HepG2 (cell line): ENCODE measurements at places on chromosomes 7 and 10.
A peak's percentile ranks its signal among the peaks of the same experiment; 100 is the strongest.

DNA sequence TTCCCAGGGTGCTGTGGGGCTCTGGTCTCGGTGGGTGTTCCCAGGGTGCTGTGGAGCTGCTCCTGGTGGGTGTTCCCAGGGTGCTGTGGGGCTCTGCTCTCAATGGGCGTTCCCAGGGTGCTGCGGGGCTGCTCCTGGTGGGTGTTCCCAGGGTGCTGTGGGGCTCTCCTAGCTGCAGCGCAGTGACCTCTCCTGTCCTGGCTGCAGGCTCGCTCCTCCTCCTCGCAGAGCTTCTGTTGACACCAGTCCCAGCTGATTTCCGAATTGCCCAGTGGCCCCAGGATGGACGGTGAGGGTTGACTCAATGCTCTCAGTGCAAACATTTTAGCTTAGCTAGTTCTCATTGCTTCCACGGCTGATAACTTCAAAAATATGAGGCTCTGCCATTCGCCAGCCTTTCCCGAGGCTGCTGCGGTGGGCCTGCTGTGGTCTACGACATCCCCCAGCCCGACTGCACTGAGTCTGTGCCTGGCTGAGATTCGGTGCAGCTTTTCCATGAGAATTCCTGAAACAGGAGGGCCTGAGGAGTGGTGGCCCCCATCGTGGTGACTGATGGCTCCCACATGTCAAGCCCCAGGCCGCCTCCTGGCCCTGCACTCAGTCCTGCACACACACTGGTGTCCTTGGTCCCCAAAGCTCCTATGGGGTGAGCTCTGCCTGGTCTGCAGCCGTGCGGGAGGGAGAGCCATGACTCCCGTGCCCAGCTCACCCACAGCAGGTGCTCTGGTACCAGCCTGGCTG, 58.3 kb upstream of the NKX6-2 start:
- H3K4me3 ChIP-seq, result no peak overlapping the region
- no peaks in the 10 kb centered on the region for H3K36me3 ChIP-seq
- peaks cover 9% of the 10 kb centered on the region; the same call in 1 of the 2 replicates for H3K4me1 ChIP-seq
- no peak for DNase-seq
- H3K27me3 ChIP-seq, result peaks cover 11% of the 10 kb centered on the region

DNA sequence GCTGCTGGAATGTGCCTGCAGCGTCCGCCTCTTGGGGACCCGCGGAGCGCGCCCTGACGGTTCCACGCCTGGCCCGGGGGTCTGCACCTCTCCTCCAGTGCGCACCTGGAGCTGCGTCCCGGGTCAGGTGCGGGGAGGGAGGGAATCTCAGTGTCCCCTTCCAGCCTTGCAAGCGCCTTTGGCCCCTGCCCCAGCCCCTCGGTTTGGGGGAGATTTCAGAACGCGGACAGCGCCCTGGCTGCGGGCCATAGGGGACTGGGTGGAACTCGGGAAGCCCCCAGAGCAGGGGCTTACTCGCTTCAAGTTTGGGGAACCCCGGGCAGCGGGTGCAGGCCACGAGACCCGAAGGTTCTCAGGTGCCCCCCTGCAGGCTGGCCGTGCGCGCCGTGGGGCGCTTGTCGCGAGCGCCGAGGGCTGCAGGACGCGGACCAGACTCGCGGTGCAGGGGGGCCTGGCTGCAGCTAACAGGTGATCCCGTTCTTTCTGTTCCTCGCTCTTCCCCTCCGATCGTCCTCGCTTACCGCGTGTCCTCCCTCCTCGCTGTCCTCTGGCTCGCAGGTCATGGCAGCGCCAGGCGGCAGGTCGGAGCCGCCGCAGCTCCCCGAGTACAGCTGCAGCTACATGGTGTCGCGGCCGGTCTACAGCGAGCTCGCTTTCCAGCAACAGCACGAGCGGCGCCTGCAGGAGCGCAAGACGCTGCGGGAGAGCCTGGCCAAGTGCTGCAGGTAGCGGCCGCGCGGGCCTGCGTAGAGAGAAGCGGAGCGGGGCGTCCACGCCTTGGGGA, 645 bp downstream of the SLC26A4 start:
- H3K27me3 ChIP-seq, result peaks cover 9% of the 10 kb centered on the region
- no peak overlapping the region for H3K27ac ChIP-seq
- H3K4me1 ChIP-seq, result peaks cover 17% of the 10 kb centered on the region
- H3K4me3 ChIP-seq, result peak overlapping the region; percentile 65
- DNase-seq, result peak; percentile 37
- H3K36me3 ChIP-seq, result no peaks in the 10 kb centered on the region

DNA sequence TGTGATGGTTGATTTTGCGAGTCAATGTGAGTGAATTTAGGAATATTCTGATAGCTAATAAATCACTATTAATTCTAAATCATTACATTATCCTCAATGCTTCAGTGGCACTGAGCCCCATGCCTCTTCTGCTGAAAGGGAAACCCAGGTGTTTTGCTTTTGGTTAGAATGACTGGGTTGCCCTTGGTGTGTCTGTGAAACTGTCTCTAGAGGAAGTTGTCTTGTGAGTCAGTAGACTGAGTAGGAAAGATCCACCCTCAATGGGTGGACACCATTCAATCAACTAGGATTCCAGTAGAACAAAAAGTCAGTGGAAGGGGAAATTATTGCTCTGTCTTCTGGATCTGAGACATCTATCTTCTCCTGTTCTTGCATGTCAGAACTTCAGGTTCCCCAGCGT, 472.4 kb downstream of the ANKRD7 start:
- no peak overlapping the region for H3K4me3 ChIP-seq
- H3K4me1 ChIP-seq, result no peaks in the 10 kb centered on the region
- H3K36me3 ChIP-seq, result no peaks in the 10 kb centered on the region

GRCh38 chr10:28492116-28492920, 40.6 kb upstream of the WAC start:
- no peaks in the 10 kb centered on the region for H3K36me3 ChIP-seq
- no peak overlapping the region for H3K4me3 ChIP-seq
- peaks cover 11% of the 10 kb centered on the region for H3K4me1 ChIP-seq
- DNase-seq, result no peak
- no peak overlapping the region for H3K27ac ChIP-seq

GRCh38 chr7:97771576-97771975, 39.7 kb downstream of the TAC1 start:
- DNase-seq, result no peak
- H3K4me3 ChIP-seq, result no peak overlapping the region
- H3K27ac ChIP-seq, result no peak overlapping the region

DNA sequence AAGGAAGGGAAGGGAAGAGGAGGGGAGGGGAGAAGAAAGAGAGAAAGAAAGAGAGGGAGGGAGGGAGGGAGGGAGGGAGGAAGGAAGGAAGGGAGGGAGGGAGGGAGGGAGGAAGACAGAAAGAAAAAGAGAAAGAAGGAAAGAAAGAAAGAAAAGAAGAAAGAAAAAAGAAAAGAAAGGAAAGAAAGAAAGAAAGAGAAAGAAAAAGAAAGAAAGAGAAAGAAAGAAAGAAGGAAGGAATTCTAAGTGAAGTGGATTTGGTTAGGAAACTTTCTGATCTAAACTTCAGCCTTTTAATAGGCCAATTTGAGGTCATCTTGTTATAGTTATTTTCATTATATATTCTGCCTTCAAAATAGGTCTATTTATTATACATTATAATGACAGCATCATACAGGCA, 4.3 kb downstream of the CAV2 start:
- no peaks in the 10 kb centered on the region for H3K36me3 ChIP-seq
- H3K27ac ChIP-seq, result no peak overlapping the region
- H3K4me1 ChIP-seq, result peaks cover 10% of the 10 kb centered on the region; the same call in 1 of the 2 replicates
- no peak overlapping the region for H3K4me3 ChIP-seq
- H3K27me3 ChIP-seq, result peaks cover 23% of the 10 kb centered on the region
- no peak for DNase-seq

GRCh38 chr10:78831461-78831860, 237.3 kb upstream of the ZMIZ1 start:
- H3K36me3 ChIP-seq, result no peaks in the 10 kb centered on the region
- H3K27ac ChIP-seq, result no peak overlapping the region
- H3K4me3 ChIP-seq, result no peak overlapping the region

DNA sequence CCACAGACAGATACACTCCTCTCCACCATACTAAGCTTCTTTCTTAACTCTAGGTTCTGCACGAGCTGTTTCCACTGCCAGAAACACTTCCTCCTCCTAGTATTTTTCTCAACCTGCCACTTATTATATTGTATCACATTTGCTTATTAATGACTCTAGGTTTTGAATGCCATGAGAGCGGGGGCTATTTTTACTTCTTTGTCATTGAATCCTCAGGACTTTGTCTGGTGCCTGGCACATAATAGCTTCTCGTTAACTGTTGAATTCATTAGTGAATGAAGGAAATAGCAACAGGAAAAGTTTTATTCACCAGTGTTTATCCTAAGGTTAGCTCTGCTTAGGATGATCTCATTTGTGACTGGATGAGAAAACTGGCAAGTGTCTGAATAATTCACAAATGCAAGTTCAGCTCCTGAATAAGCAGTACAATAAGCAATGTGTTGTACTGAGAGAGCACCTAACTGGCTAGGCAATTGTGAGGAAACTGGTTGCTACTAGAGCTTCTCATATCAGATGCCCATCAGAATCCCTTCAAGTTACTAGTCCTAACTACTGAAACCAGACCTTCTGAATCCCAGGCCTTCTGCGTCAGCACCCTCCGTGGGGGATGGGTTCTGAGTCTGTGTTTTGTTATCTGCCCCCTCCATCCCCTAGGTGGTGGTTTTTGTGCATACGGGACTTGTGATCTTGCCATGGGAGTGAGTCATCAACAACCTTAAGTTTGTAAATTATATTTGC, 92.7 kb downstream of the LSMEM1 start:
- peaks cover 29% of the 10 kb centered on the region for H3K4me1 ChIP-seq
- no peak overlapping the region for H3K4me3 ChIP-seq
- no peaks in the 10 kb centered on the region for H3K36me3 ChIP-seq
- DNase-seq, result no peak

GRCh38 chr10:89274928-89275327, 23.4 kb upstream of the LIPA start:
- no peak for DNase-seq
- peaks cover 32% of the 10 kb centered on the region for H3K4me1 ChIP-seq
- H3K27ac ChIP-seq, result no peak overlapping the region
- no peaks in the 10 kb centered on the region for H3K27me3 ChIP-seq
- H3K4me3 ChIP-seq, result no peak overlapping the region

GRCh38 chr7:65980478-65981250, 1.3 kb downstream of the GUSB start:
- peaks cover 29% of the 10 kb centered on the region for H3K4me1 ChIP-seq
- peak overlapping the region; percentile 78 for H3K4me3 ChIP-seq
- peaks cover 1% of the 10 kb centered on the region; the same call in 1 of the 2 replicates for H3K36me3 ChIP-seq
- no peaks in the 10 kb centered on the region for H3K27me3 ChIP-seq
- no peak overlapping the region for H3K27ac ChIP-seq
